ENCODE measurements at places on chromosomes 12 and 14.

- DNase-seq, result no peak
These were observed 1.6 kb downstream of the SLC6A12 start for GRCh38 chr12:212415-212714.

DNA sequence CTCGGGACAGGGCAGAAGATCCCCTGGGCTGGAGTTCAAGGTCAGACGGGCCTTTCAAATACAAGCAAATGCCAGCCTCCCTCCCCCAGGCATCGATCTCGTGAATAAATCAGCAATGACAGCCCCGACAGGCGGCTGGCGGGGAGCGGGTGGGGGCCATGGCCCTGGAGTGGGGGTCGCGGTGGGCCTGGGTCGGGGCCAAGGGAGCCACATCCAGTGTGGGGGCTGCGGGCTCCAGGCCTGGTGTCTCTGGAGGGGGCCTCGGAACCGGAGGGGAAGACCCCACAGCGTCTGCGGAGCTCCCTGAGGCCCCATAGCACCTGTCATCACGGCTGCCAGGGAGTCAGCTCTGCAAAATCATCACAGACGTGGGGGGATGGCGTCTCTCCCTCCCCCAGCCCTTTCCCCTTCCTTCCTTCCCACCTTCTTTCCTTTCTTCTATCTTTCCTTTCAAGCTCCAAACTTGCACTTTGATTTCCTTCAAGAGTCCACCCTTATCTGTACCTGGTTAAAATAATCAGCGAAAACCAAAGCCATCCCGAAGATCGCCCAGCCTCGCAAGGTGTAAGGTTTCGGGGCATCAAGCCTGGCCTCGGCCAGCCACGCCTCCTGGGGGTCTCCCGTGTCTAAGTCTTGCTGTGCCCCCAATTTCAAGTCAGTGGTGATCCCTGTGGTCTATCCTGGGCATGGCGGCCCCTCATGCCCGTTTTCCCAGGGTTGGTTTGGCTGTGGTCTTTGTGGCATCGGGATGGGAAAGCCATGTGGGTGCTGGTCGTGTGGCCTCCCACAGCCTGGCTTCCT lies 92.1 kb downstream of the NOC4L start:
- no peak for DNase-seq

DNA sequence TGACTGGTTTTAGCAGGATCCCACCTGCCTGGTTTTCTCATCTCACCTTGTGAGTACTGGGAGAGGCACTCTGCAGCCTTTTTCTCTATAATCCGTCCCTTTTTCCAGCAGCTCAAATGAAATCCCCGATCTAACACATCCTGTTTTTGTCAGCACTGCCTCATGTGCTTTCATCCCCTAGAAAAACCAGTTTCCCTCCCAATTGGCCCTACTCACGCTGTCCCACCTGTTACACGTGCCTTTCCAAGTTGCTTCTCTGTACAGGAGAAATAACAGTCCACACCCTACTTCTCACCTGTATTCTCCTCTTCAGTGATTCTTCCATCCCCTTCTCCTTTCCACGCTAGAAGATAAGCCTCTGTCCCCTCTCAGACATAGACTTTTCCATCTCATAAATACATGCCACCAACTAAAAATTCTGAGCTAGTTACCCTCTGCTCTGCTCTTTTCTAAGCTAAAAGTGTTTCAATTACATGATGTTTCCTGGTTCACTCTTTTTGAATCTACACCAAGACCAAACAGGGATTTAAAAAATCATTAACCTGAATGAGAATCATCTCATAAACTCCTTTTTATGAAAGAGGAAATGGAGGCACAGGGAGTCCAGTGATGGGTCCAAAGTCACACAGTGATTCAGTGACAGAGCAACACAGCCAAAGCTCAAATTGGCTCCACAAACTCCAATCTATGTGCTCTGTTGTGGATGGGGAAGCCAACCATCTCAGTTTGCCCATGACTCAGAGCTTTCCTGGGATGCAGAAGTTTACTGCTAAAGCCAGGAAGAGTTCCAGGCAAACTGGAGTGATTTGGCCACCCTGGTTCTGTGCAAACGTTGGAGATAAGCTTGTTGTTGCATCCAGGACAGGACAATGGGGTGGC lies 240.0 kb upstream of the TMEM132C start:
- no peak for DNase-seq

DNA sequence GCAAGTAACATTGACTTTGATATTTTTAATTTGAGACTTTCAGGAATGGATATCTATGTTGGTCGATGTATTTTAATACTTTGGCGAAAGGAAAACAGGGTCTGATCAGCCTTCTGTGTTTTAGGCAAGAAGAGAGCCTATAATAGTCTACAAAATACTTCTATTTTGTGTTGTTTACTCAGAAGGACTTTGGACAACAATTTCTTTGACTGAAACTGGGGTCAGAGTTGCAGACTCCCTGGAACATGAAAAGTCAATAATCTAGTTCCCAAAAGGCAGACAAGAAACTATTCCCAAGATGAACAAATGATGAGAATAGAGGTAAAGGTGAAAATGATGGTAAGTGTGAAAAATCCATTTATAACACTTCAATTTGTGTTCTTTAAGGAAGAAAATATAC lies 10.6 kb upstream of the NUBPL start:
- no peak for DNase-seq

DNA sequence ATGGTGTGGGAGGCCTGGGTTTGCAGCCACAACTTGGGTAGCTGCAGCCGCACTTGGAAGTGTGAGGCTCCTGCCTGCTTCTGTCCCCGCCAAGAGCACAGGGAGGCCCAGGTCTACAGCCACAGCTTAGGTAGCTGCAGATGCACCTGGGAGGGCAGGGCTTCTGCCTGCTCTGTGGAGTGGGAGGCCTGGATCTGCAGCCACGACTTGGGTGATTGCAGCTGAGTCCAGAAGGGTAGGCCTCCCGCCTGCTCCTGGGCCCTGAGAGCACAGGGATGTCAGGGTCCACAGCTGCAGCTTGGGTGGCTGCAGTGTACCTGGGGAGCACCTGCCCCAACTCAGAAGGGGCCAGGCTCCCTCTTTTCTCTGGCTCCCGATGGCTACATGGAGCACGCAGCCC lies 287.3 kb downstream of the AEBP2 start:
- no peak for DNase-seq

- no peak for DNase-seq
These were observed 99.2 kb upstream of the AMN1 start for GRCh38 chr12:31828071-31828470.

DNA sequence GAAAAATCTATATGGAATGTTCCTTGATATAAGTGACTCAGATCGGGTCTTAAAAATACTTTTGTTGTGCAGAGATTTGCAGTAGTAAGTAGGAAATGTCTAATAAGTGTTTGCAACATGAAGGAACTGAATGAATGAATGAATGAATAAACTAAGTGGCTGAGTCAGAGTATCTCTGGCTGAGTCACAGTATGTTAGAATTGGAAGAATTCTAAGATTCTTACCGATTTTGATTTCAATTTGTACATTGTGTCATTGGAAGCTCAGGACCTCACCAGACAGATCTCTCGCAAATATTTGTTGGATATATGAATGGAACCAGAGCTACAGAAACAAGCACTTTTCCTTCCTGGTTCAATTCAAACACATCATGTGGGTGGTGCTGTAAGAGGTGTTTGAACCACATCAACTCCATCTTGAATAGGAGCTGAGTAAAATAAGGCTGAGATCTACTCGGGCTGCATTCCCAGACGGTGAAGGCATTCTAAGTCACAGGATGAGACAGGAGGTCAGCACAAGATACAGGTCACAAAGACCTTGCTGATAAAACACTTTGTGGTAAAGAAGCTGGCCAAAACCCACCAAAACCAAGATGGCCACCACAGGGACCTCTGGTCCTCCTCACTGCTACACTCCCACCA lies 123.9 kb upstream of the FOXN3 start:
- no peak for DNase-seq

GRCh38 chr12:95416111-95416636 lies 57.8 kb upstream of the METAP2 start:
- DNase-seq, result no peak

GRCh38 chr14:106269029-106269428 lies 742.6 kb downstream of the TMEM121 start:
- no peak for DNase-seq

- no peak for DNase-seq
These were observed 53.4 kb downstream of the FLRT2 start for GRCh38 chr14:85583380-85583779.

- no peak for DNase-seq
These were observed 37.8 kb downstream of the PRPF40B start for GRCh38 chr12:49661191-49661590.

- DNase-seq, result peak; percentile 51
These were observed 14.6 kb downstream of the C14orf132 start for GRCh38 chr14:96053600-96054381.

GRCh38 chr12:56299308-56299852 lies 750 bp downstream of the CS start:
- DNase-seq, result no peak

DNA sequence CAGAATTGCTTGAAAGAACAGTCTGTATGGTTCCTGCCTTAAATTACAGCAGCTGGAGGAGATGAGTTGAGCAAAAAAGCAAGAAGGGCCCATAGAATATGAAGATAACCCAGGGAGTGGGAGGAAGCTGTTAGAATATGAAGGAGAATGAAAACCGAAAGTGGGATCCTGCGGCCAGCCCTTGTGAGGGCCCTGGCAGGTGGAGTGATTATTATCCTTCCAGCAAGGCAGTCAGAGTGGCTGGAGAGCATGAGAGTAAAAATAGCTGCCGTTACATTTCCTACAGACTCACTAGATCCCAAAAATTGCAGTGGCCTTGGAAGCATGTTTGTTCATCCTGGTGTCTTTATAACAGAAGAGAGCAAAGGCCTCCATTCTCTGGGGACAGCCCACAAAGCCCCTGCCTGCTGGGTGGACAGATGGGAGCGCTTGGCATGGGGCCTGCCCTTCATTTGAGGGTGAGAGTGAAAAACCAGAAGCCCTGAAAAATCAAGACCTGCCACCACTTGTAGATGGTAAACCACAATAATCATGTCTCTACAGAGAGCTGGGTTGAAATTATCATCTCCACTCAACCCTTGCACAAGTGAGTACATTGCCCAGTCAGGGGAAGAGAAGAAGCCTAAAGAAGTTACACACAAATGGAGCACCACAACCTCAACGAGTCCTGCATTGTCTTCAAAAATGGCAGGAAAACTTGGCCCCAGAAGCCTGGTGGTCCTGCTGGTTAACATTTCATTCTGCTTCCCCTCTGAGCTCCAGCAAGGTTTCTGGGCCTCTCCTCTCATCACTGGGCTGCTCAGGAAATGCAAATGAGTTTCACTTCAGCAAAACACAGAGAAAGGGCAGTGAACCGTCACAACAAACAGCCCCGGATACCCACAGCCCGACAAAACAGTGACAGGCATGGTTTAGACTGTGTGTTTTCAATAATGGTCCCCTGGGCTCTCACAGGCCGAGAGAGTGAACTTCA lies 20.5 kb downstream of the ZDHHC22 start:
- peak; percentile 51 for DNase-seq

- DNase-seq, result no peak
These were observed 32.6 kb downstream of the P2RX7 start for GRCh38 chr12:121165316-121165715.

GRCh38 chr12:104752881-104753280 lies 205.2 kb downstream of the SLC41A2 start:
- no peak for DNase-seq
